Mammary microvascular endothelial cell (primary cell): ENCODE measurements at places on chromosomes 4 and X. TPM values are rescaled to one million over a fixed set of nuclear protein-coding genes. Genes with fewer than 3 reads are reported as not detected.

Gene TMPRSS11B
- not detected in 2 replicates for total RNA-seq

Gene ABLIM2
- 2.8 and 3.4 TPM in 2 replicates for total RNA-seq

Gene SYP
- 0.10 and 0.27 TPM in 2 replicates for total RNA-seq

Gene SSX1
- not detected in 2 replicates for total RNA-seq
